SHP77 (cell line): ENCODE measurements at places on chromosomes 16 and 17.
A peak's percentile ranks its signal among the peaks of the same experiment; 100 is the strongest.

DNA sequence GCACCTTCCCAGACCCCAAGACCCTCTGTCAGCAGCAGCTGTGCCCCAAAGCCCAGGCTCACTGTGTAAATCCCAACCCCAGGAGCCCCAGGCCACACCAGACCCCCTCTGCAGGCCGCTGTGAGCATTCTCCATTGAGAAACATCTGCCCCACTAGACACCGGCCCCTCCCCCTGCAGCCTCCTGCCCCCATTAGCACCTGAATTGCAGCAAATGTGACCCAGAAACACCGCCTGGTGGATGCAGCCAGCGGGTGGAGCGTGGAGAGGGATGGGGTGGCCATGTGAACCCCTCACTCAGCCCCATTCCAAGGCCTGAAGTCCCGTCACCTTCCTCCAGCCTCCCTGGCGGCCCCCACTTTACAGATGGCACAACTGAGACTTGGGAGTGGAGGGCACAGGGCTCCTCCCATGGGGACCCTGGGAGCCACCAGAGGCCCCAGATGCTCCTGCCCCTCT lies 2.2 kb downstream of the UBALD1 start:
- DNase-seq, result no peak

GRCh38 chr17:39173080-39173479 lies 7.1 kb upstream of the ARL5C start:
- no peak for DNase-seq

GRCh38 chr17:80899402-80900268 lies 92.0 kb upstream of the CHMP6 start:
- peak; percentile 52 for DNase-seq

- peak; percentile 11 for DNase-seq
Observed at GRCh38 chr17:72591289-72592241, 470.7 kb downstream of the SOX9 start.

DNA sequence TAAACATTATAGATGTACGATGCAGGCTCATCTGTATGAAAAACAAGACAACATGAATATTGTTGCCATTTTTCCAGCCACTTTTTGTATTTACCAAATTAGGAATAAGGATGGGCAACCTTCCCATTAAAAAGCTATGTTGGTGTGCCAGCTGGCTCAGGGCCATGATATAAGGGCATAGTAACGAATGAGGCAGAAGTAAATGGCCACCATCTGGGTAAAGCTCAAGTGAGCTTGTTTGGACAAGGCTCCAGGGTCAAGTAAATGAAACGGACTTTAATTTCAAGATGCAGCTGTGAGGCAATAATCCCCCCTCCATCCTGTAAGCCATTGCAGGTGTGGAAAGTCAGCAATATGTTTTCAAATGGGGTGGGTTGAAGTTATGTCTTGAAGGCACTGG lies 930.9 kb upstream of the CDH8 start:
- DNase-seq, result peak; percentile 55

GRCh38 chr17:35799942-35800341 lies 4.5 kb upstream of the MMP28 start:
- no peak for DNase-seq
